ENCODE measurements at places on chromosomes 3 and 15. TPM values are rescaled to one million over a fixed set of nuclear protein-coding genes. Genes with fewer than 3 reads are reported as not detected.

The REC114 gene
- not detected for total RNA-seq

The TWF2 gene
- 180 TPM for total RNA-seq

The UBA5 gene
- 63.4 TPM for total RNA-seq

- DNase-seq: no peak
These were observed 15.2 kb upstream of the XIRP1 start for GRCh38 chr3:39207361-39208186.

DNA sequence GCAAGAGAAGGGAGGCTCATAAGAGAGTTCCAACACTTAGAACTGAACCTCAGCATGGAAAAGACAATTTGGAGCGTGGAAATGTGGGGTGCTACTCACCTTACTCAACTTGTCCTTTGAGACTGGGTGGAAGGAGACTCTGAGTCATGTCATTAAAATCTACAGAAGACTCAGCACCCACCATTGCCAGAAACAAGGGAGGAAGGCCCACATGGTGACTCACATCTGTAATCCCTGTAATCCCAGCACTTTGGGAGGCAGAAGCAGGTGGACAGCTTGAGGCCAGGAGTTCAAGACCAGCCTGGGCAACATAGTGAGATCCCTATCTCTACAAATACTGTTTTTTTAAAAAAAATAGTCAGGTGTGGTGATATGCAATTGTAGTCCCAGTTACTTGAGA, 161.9 kb upstream of the UBE3A start:
- DNase-seq: peak; percentile 69

Data from HT1080 (cell line).